ENCODE measurements at places on chromosomes 13 and 19. TPM values are rescaled to one million over a fixed set of nuclear protein-coding genes. Genes with fewer than 3 reads are reported as not detected.

GRCh38 chr13:75513271-75513670, 24.4 kb downstream of the COMMD6 start:
- DNase-seq, result no peak

DNA sequence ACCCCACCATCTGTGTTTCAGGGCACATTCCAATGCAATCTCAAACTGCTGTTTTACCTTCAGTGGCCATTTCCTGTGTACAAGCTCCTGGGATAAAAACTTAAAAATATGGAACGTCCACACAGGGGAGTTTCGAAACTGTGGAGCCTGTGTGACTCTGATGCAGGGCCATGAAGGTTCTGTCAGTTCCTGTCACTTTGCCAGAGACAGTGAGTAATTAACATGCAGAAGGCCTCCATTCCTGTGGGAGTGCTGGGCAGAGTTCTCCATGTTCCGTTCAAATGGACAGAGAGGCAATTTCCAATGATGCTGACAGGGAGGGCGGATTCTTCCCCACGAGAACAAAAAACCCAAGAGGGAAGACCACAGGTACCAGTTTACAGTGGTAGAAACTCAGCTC, 24.4 kb downstream of the WDR88 start:
- no peak for DNase-seq

- DNase-seq, result no peak
Measured at GRCh38 chr19:41376998-41377365, 649 bp downstream of the TMEM91 start.

Gene ZNF66
- total RNA-seq, result 1.3 TPM

Gene ZNF540
- 5.4 TPM for total RNA-seq

Measured in esophagus muscularis mucosa (tissue), 4 donors.